ENCODE measurements at places on chromosomes 16 and 17.

DNA sequence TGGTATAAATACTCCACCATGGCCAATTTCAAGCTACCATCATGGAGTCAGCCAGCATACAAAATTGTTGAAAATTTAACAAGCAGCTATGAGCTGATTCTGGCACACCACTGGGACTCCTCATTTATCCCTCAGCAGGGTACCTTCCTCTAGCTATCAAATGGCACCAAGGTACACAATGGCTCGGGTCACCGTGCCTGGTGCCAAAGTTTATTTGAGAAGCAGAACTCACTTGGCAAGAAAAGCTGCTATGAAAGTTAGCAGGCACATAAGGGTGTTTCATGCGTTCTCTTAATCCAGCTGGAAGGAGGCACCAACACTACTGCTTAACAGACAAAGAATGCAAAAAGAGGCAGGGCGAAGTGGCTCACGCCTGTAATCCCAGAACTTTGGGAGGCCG, 51.6 kb downstream of the IKZF3 start:
- no peak for DNase-seq

DNA sequence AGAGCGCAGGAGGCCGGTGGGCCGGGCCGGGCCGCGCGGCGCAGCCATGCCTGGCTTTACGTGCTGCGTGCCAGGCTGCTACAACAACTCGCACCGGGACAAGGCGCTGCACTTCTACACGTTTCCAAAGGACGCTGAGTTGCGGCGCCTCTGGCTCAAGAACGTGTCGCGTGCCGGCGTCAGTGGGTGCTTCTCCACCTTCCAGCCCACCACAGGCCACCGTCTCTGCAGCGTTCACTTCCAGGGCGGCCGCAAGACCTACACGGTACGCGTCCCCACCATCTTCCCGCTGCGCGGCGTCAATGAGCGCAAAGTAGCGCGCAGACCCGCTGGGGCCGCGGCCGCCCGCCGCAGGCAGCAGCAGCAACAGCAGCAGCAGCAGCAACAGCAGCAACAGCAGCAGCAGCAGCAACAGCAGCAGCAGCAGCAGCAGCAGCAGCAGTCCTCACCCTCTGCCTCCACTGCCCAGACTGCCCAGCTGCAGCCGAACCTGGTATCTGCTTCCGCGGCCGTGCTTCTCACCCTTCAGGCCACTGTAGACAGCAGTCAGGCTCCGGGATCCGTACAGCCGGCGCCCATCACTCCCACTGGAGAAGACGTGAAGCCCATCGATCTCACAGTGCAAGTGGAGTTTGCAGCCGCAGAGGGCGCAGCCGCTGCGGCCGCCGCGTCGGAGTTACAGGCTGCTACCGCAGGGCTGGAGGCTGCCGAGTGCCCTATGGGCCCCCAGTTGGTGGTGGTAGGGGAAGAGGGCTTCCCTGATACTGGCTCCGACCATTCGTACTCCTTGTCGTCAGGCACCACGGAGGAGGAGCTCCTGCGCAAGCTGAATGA, 606 bp downstream of the THAP11 start:
- DNase-seq: peak; percentile 49

DNA sequence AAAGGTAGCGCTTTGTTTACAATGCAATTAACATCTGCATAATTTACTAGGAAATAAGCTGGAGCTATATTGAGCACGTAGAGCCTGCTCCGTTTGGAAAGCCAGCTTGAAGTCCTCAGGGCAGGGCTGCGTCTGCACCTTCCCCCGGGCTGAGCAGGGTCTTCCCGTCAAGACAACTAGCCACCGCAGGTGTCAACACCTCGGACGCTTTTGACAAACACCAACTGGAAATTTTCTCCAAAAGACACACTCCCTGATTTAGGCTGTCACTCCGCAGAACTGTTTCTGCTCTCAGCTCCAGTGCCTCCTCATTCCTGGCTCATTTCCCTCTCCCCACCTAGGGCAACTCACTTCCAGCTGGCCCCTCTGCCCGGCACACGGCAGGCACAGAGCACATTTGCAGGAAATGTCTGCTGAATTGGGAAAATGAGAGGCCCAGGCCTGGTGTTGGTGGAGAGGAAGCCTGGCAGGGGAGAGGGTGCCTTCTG, 170.3 kb downstream of the MAF start:
- no peak for DNase-seq

- DNase-seq: peak; percentile 46
These were observed 2.7 kb downstream of the XYLT1 start for GRCh38 chr16:17467923-17468540.

DNA sequence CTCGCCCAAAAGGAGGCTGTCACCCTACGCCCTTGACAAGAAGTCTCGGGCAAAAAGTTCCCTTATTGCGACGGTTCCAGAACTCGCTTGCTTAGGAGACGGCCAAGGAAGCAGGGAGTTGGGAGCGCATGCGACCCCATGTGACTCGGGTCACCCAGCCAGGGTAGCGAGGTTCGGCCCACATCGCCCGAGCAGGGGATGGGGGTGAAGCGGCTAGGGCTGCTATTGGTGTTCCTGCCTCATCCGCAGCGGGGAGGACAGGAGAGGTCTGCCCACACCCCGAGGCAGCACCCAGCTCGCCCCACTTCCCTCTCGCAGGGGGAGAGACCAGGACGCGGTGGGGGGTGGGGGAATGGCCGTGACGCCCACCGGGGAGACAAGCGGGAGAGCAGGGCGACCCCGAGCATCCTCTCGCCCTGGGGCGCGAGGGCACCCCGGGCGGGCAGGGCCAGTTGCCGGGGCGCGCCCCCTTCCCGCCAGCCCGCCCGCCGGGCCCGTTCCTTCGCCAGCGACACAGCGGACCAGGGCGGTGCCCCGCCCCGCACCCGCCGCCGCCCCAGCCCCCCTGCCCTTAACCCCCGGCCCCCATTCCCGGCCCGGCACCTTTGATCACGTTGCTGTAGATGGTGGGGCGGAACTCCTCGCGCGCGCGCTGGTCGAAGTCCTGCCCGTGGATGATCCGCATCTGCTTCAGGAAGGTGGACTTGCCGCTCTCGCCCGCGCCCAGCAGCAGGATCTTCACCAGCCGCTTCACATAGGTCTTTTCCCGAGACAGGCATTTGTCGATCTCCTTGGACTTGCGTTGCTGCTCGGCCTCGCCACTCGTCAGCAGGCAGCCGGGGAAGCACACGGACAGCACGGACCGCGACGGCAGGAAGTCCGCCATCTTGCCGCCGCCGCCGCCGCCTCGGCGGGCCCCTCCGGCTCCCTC, 567 bp downstream of the GNA13 start:
- peak; percentile 11 for DNase-seq

GRCh38 chr16:20300312-20301097, 26.8 kb downstream of the GP2 start:
- peak; percentile 19 for DNase-seq

DNA sequence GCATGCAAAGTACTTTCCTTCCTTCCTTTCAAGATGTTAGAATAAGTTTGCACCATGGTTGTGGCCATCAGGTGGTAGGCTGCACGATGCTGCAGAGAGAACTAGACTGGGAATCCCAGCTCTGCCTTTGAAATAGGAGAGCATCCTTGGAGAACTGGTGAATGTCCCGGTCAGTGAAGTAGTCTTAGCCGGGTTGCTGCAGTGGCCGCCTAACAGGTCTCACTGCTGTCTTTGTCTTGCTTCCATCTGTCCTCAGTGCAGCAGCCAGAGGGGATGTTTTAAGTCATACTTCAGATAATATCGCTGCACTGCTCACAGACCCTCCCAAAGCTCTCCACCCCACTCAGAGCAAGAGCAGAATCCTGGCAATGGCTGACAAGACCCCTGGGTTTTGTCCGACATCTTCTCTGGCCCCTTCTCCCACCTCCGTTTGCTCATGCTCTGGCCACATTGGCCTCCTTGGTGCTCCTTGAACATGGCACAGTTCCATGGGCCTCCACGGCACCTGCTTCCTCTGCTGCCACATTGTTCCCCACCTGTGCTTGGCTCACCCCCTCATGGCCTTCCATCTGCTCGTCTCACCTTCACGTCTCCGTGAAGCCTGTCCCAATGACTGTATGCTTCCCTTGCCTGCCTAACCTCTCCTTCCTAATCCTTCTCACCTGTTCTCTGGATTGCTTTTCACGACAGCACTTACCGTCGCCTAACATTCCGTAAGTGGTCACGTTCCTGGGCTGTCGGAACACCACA, 439.8 kb downstream of the UTP18 start:
- no peak for DNase-seq

DNA sequence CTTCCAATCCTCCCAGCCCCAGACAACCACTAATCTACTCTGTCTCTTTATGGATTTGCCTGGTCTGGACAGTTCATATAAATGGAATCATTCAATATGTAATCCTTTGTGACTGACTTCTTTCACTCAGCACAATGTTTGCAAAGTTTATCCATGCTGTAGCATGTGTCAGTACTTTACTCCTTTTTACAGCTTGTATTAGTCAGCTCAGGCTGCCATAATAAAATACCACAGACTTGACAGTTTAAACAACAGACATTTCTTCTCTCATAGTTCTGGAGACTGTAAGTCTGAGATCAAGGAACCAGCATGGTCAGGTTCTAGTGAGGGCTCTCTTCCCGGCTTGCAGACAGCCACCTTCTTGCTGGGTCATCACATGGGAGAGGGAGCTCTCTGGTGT, 41.3 kb downstream of the GPRC5B start:
- peak; percentile 56 for DNase-seq

DNA sequence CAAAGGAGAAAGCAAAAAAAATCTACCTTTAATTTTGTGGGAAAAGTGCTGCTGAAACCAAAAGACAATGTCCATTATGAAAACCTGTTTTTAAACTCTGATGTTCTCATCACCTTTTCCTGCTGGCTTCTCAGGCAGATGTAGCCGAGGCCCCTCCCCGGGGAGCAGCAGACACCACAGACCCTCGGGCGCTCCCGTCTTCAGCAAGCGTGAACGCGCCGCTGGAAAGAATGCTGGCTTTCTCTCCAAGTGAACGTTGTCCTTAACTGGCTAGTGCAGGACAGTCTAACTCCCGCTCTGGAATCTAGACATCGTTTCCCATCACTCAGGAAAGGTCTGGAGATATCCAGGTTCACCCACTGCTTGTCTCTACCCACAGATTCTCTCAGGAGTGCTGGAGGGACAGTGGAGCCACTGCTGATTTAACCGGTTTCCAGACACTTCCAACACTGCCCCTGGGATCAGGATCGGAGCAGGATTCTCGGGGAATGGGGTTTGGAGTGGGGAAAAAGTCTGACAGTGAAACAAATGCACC, 211.2 kb downstream of the RBFOX3 start:
- DNase-seq: no peak

DNA sequence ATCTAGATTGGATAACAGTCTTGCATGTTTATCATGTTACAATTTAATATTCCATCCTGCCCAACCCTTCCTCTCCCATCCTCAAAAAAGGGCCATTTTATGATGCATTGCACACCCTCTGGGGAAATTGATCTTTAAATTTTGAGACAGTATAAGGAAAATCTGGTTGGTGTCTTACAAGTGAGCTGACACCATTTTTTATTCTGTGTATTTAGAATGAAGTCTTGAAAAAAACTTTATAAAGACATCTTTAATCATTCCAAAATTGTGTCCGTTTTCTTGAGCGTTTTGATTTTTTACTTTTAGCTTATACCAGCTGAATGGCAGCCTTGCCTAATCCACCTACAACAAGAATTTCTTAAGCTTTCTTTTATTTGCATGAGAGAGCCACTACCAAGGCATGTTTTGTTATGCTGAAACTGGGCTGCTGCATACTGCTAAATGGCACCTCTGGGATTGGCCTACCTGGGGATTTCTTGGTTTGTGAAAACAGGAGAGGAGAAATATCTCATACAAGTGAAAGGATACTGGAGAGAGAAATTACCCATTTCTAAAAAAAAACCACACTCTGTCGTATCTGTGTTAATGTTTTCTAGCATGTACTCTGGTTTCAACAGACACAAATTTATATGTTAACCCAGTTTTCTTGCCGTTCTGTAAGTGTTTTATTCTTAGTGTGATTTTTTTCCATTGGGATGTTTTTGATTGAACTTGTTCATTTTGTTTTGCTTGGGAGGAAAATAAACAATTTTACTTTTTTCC, 52.2 kb downstream of the TUBD1 start:
- peak; percentile 47 for DNase-seq

DNA sequence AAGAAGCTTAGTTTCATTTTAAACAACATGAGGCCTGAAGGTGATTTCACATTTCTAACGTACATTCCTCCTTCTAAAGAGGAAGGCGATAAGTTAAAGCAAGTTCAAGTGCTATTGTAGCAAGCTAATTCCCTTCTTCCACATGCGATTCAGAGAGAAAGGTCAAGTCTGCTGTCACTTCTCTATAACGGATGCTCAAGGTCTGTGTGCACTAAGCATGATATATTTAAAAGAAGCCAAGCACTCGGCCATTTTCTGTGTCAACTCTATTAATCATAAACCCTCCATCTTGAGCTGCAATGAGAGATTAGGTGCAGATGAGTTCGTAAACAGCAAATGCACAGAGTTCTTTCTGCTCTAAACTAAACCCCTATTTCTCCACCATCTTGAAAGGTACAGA, 568.8 kb upstream of the ZFHX3 start:
- no peak for DNase-seq

DNA sequence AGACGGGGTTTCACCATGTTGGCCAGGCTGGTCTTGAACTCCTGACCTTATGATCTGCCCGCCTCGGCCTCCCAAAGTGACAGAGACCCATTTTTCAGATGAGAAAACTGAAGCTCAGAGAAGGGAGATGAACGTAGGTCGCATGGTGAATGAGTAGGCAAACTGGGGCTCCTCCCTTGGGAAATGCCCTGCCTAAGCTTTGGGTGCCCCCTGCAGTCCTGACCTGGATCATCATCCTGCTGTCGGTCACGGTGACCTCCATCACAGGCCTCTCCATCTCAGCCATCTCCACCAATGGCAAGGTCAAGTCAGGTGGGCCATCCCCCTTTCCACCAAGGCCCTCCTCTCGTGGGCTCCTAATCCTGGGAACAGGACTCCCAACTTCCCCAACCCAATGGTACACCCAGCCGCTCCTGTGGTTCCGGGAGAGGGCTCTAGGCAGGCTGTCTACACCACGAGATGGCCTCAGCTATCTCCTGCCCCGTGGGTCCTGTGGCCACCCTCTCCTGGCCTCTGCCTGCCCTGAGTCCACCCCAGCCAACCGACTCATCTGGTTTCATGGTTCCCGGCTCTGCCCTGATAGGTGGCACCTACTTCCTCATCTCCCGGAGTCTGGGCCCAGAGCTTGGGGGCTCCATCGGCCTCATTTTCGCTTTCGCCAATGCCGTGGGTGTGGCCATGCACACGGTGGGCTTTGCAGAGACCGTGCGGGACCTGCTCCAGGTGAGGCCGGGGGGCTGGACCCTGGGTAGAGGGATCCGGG, 4.7 kb downstream of the SLC12A3 start:
- peak; percentile 52 for DNase-seq

GRCh38 chr16:81456523-81457325, 12.1 kb downstream of the CMIP start:
- no peak for DNase-seq

GRCh38 chr16:52633230-52633629, 86.3 kb upstream of the TOX3 start:
- no peak for DNase-seq

DNA sequence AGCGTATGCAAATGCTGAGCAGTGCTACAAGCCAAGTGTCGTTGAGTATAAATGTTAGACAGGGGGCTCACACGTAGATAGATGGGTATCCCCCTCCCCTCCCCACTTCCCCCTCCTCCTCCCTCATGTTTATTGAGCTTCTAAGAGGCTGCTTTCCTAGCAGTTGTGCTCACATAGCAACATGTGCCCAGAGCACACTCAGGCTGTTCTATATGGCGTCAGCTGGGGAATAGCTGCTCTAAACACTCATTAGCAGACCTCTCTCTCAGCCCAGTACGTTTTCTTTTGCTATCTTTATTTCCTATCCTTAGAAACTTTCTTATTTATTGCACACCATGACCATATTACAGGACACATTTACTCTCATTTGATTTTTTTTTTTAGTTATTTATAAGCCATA, 1.8 kb downstream of the KCNJ2 start:
- DNase-seq: no peak

- DNase-seq: no peak
These were observed 65.6 kb downstream of the WIPI1 start for GRCh38 chr17:68391561-68392268.
